ENCODE measurements at places on chromosomes 13 and 19. TPM values are rescaled to one million over a fixed set of nuclear protein-coding genes. Genes with fewer than 3 reads are reported as not detected.

Gene PABPC3
- total RNA-seq, result 0.12 TPM

Gene SWSAP1
- 3.0 TPM for total RNA-seq

Gene ERICH4
- not detected for total RNA-seq

Gene ZIC2
- total RNA-seq, result not detected

Gene HIPK4
- total RNA-seq, result not detected

Gene PRKCG
- total RNA-seq, result not detected

Gene MEF2B
- not detected for total RNA-seq

Gene SIGLEC8
- not detected for total RNA-seq

Gene VPS36
- total RNA-seq, result 24.4 TPM

Gene FXYD3
- 3.7 TPM for total RNA-seq

Gene MADCAM1
- 0.12 TPM for total RNA-seq

Gene ZNF844
- total RNA-seq, result 5.2 TPM

Gene MBD3L2
- total RNA-seq, result not detected

Gene WASF3
- 6.1 TPM for total RNA-seq

Gene ALOX5AP
- 6.1 TPM for total RNA-seq

Gene ERICH6B
- not detected for total RNA-seq
